ENCODE measurements at places on chromosomes 16 and 17.

GRCh38 chr17:10574324-10574723 is 24.9 kb upstream of the MYH2 start:
- no peak for DNase-seq

- no peak for DNase-seq
Observed at GRCh38 chr16:24524855-24525677, 14.3 kb upstream of the RBBP6 start.

DNA sequence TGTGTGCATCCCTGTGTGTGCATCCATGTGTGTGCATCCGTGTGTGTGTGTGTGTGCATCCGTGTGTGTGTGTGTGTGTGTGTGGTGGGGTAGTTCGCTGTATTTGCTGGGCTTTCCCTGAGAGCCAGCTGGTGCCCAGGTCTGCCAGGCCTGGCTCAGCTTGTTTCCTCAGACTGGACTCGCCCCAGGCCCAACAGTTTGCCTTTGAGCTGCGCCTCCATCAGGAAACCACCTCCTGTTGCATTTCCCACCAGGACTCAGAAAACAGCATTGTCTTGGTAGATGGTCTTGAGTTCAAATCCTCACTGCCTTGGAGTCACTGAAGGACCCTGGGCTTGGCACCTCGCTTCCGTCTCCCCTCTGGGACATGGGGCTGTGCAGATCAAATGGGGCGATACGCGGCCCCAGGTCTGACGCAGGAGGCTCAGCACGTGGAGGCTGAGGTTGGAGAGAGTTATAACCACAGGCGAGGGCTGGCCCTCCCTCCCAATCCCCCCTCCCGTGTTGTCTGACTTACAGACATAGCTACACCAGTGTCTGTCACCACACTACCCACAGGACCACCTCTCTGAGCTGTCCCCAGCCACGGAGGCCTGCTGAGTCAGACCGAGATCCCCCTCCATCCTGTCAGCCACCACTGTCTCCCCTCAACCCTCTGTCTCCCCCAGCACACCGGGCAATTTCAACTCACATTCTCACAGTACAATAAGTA is 4.7 kb downstream of the ITGAE start:
- DNase-seq: peak; percentile 71

- no peak for DNase-seq
Observed at GRCh38 chr16:67881621-67882161, 3.0 kb upstream of the NRN1L start.

DNA sequence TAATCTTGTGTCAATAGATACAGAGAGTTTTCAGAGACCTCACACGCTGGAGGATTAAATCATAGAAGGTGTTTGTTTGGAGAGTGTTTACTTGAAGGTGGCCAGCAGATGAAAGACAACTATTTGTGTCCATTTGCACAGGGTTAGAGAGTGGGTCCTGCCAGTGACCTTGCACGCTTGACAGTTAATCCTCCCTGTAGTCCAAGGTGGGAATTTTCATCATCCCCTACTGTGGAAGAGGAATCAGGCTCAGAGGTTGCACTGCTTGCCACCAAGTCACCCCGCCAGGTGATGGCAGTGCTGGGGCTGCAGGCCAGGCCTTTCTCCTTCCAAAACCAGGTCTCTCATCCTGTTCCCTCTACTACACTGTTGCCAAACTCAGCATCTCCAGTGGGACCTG is 12.3 kb downstream of the CDH1 start:
- DNase-seq: no peak

DNA sequence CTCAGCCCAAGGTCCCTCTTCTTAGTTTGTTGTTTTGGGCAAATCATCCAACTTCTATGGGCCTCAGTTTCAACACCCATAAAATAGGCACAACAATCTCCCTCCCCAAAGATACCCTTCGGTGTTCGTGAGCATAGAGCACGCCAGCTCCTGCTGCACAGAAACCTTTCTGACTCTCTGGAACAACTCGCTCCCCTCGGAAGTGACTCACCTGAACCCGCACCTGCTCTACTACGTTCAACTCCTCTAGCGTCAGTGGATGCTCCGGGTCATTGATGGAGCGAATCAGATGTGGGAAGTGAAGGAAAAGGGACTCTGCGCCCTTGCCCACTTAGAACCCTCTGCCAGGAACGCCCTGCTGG is 445 bp downstream of the CIAO2B start:
- peak; percentile 39 for DNase-seq

DNA sequence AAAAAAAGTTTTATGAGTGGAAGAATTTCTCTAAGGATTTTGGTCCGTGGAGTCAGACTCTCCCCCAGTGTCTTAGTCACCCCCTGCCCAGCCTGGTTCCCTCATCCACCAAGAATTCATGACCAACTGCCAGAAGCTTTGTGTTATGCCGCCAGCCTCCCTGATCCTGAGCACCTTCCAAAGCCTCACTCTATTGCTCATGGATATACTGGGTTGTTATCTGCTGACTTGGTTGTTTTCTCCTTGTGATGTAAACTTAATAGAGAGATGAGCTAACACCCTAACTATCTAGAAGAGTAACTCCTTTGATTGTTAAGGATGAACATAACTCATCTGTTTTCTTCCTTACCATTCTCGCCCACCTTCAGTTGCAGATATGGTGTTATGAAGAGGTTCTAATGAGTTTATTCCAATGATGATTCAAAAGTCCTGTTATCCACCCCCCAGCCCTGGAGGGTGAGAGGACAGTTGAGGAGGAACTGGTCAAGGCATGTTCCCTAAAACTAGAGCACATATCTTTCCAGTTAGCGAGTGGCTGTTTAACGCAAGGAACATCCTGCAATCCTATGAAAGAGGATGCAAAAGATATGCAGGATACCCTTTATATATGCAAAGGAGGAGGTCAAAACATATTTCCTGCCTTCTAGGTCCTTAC is 1.5 kb upstream of the PSMD3 start:
- no peak for DNase-seq

DNA sequence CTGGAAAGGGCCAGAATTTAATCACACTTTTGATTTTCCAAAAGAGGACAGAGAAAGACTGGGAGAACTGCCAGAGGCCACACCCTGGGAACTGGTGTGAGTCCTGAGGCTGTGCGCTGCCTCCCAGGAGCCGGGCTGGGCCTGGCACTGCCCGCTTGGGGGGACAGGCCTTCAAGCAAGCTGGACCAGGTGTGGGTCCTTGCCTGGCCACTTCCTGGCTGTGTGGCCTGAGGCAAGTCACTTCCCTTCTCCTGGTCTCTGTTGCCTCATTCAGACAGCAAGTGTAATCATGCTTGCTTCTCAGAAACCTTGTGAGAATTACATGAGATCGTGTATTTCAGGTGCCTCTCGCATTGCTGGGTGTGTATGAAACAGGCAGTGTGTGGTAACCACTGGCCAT is 143.0 kb downstream of the SNX29 start:
- no peak for DNase-seq

DNA sequence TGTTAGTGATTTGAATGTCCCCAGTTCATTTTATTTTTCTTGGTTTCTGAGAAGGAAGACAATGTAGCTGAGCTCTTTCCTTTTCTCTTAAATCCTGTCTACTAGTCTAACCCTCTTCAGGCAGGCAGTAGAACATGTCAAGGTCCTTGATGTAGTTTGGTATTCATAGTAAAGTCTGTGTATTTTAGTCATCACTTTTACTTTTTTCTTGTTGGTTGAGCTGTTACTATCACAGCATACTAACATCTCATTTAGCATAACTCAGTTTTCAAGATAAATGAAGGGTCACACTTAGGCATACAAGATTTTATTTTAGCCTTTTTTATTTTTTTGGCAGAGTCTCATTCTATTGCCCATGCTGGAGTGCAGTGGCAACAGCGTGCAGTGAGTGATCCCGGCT is 70.5 kb downstream of the KPNA2 start:
- no peak for DNase-seq
